ENCODE measurements at places on chromosomes 7 and 10.

- no peak for DNase-seq
These were observed 109.0 kb upstream of the STARD3NL start for GRCh38 chr7:38069052-38069451.

DNA sequence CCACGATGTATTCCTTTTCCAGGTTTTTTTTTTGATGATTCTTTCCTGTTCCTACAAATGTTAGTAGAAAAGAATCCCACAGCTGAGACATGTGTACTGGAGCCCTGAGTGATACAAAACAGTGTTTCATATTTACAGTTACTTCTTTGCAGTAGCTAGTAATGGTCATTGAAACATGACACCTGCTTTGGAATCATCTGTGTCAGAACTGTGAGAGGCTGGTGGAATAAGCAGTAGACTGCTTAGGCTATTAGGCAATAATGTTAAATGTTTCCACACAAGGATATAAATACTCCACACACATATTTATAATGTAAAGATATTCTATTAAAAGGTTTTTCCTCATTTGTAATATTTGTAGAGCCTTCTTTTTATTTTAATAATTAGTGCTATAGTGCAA is 394.0 kb downstream of the THSD7A start:
- no peak for DNase-seq

DNA sequence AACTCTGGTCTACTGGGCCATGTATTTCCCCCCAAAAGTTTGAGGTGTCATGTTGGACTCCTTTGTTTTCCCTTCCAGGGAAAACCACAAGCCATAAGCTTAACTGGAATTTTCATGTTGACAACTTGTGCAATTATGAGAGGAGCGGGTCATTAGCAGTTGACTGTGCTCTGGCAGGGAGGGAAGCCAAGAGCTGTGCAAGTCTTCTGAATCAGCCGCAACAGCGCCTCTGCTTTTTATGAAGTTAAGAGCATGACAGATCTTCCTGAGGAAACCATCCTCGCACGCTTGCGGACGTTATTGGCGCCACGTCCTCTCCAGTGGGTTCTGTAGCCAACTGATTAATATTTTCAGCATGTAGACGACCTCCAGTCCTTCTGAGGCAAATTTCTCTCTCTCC is 148.7 kb upstream of the MKI67 start:
- DNase-seq, result no peak

- no peak for DNase-seq
These were observed 309.4 kb downstream of the AUTS2 start for GRCh38 chr7:69907720-69908119.

DNA sequence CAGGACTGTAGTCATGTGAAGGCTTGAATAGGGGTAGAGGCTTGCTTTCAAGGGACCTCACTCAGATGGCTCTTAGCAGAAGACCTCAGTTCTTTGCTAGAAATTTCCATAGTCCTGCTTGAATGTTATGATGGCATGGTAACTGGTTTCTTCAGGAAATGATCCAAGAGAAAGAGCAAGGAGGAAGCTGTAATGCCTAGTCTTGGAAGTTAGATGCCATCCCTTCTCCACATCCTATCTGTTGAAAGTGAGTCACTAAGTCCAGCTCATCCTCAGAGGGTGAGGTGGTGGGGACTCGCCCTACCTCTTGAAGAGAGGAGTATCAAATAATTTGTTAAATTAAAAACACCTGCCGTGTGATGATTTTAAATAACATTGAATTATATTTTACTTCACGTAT is 4.6 kb downstream of the MGAM start:
- no peak for DNase-seq

DNA sequence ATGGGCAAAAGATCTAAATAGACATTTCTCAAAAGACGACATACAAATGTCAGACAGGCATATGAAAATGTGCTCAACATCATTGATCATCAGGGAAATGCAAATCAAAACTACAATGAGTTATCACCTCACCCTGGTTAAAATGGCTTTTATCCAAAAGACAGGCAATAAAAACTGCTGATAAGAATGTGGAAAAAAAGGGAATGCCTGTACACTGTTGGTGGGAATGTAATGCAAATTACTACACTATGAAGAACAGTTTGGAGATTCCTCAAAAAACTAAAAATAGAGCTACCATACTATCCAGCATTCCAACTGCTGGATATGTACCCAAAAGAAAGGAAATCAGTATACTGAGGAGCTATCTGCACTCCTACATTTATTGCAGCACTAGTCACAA is 18.0 kb downstream of the GSDME start:
- no peak for DNase-seq

- DNase-seq, result no peak
These were observed 239.2 kb upstream of the AKR1E2 start for GRCh38 chr10:4586776-4587175.

DNA sequence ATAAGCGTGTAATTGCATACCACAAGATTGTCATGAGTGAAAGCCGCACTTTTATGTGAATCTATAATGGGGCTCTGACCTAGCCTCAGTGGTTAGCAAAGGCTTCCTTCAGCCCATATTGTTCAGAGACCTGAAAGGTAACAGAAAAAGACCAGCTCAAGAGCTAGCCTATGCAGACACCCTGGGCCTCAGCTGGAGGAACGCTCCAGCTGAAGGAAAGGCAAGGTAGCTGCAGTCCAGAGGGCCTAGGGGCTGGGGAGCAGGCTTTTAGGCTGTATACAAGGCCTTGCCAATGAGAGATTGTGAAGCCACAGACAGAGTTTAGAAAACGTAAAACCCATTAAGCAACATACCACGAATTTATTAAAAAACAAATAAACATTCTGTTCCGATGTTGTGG is 246.6 kb upstream of the GHITM start:
- no peak for DNase-seq

DNA sequence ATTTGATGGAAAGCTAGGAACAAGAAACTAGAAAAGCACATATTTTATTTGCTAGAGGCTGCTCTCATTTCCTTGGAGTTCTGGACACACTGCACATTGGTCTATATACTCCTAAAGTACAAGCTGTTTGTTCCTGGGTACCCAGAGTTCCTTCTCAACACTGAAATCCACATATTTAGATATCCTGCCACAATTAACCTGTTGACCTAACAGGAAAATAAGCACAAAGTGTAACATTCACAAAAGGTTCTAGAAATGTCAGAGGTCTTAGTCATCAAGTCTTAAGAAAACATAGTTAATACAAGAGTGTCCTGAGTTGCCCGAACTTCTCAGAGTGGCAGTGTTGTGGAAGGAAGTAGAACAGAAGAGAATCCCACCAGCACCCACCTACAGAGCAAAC is 115.6 kb downstream of the ELMO1 start:
- DNase-seq, result no peak

- DNase-seq, result no peak
These were observed at the start of gene NPY for GRCh38 chr7:24283897-24284698. Gene NPY (plus strand): TSS chr7:24284190. CDS start chr7:24285241, 1,051 bp downstream.
